ENCODE measurements at places on chromosomes 11 and 22.
A peak's percentile ranks its signal among the peaks of the same experiment; 100 is the strongest.

DNA sequence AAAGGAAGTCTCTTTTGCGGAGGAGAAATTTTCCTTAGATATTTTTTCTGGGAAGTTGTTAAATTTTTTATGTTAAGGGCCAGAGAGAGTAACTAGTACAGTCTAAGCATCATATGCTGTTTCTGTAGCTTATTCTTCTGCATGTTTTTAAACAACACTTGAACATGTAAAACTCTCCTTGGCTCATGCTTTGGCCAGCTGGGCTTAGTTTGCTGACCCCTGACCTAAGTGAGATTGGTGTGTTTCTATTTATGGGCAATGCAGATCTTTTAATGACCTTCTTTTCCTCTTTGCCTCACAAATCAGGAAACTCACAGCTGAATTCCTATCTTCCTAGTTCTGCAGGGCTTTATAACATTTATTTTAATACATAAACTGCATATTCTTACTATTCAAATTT is 942.5 kb downstream of the OPCML start:
- peak; percentile 7 for DNase-seq

DNA sequence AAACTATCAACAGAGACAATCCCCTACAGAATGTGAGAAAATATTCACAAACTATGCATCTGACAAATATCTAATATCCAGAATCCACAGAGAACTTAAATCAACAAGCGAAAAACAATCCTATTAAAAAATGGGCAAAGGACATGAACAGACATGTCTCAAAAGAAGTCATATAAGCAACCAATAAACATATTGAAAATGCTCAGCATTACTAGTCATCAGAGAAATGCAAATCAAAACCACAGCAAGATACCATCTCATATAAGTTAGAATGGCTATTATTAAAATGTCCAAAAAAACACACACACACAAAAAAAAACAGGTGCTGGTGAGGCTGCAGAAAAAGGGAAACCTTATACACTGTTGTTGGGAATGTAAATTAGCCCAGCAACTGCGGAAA is 8.3 kb upstream of the OR52E8 start:
- DNase-seq, result no peak

DNA sequence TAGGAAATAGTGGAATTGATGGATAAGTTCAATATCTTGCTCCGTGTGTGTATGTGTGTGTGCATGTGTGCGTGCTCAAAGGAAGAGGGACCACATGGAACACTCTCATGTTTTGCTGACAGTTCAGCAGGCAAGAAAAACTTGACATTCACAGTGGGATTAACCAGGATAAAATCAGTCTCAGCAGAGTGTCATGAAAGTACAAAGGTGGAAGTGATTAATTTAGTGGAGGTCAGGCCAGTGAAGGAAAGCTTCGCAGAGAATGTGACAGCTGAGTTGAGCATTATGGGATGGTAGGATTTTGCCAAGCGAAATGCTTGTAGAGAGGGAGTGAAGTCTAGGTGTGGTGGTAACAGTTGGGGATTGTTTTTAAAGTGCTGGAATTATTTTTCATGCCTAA is 15.7 kb upstream of the FBXO3 start:
- no peak for DNase-seq

DNA sequence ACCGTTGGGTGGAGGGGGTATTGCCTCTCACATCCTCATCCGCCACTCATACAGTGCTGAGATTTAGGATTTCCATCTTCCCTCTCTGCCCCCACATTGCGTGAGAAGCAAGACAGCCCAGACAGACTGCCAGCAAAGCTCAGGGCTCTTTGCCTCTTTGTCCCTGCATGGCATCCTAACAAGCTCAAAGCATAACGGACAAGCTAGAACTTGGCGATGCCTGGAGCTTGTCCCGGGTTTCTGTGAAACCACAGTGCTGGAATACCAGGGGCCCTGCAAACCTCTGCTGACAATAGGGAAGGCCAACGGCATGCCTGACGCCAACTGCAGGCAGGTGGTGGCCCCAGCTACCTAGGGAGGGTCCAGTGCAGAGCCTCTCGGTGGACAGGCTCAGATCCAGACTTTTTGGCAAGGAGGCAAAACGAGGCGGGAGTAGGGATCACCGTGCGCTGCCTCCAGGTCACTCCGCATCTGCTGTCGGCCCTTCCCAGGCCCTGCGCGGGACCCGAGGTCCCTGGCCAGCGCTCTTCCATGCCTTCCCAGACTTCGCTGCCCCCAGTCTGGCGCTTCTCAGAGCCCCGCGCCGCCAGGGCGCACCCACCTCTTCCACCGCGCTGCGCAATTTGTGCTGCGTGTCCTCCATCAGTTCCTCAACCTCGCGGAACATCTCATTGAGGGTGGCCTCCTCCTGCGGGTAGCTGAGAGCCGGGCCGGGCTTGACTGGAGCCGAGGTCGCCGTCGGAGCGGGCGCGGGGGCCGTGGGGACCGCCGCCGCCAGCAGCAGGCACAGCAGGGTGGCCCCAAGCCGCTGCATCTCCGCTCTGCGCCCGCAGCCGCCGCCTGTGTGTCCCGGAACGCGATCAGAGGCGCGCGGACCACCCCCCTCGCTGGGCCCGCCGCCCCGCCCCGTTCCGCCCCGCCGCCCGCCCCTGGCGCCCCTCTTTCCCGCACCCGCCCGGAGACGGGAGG is at the start of gene DKK3:
Gene DKK3 (minus strand): TSS at position 858 of the 969 bp plus-strand sequence. CDS start 44 bp downstream, at position 814.
- DNase-seq, result peak; percentile 33

GRCh38 chr11:23755769-23756168 is 741.1 kb upstream of the LUZP2 start:
- DNase-seq, result no peak

DNA sequence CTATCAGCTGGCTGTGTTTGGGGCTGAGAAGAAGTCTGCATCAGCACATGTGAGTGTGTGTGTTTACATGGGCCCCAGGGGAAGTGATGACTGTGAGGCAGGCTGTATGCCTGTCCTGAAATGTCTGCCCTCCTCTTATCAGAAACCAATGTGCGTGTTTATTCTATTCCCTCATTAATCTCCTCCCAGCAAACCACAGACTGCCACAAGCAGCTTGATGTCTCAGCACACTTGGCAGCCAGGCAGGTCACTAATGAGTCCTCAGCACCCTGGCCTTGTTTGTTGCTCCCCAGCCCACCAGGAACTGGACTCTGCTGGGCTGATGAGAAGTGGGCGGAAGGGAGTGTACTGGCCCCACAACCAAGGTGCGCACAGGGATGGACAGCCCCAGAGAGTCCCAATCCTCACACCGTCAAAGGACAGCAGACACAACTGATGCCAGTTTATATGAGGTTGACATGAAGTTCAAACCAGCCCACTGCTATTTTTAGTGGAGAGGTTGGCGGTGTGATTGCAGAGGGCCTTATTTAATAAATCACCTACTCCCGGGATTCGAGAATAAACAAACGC is 225.8 kb downstream of the ETS1 start:
- DNase-seq, result peak; percentile 23

- no peak for DNase-seq
Observed at GRCh38 chr22:48112687-48113521, 1350.5 kb downstream of the TBC1D22A start.

DNA sequence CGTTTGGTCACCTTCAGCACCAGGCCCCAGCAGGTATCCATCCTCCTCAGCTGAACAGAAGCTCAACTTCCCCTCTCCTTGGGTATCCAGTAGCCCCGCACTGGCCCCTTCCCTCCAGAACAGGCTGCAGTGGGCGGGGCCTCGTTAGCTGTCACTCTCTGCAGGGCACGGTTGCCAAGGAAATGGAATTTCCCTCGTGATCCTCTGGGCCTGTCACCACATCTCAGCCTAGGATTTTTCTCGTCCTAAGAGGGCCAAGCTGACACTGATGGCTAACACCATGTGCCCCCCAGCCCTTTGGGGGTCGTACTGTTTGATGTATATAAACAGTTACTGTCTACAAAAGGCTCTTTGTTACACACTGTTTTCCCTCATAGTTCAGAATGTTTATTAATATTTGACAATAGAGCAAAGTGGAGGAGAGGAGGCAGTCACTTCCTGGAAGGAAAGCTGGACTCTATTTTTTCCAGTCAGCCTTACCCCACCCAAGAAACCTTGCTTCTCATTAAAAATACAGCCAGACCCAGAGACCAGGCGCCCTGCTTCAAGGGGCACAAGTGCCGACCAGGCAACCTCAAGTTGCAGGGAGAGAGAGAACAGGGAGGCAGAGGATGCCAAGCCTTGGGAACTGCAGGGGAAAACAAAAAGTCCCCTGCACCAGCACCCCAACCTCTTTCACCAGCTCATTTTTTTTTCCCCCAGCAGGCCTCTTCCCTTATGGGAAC is 44.5 kb downstream of the FEZ1 start:
- DNase-seq, result peak; percentile 55

- no peak for DNase-seq
Observed at GRCh38 chr22:42914511-42915076, 57.5 kb upstream of the ARFGAP3 start.

GRCh38 chr11:29312812-29313211 is 704.0 kb downstream of the KCNA4 start:
- DNase-seq, result no peak

DNA sequence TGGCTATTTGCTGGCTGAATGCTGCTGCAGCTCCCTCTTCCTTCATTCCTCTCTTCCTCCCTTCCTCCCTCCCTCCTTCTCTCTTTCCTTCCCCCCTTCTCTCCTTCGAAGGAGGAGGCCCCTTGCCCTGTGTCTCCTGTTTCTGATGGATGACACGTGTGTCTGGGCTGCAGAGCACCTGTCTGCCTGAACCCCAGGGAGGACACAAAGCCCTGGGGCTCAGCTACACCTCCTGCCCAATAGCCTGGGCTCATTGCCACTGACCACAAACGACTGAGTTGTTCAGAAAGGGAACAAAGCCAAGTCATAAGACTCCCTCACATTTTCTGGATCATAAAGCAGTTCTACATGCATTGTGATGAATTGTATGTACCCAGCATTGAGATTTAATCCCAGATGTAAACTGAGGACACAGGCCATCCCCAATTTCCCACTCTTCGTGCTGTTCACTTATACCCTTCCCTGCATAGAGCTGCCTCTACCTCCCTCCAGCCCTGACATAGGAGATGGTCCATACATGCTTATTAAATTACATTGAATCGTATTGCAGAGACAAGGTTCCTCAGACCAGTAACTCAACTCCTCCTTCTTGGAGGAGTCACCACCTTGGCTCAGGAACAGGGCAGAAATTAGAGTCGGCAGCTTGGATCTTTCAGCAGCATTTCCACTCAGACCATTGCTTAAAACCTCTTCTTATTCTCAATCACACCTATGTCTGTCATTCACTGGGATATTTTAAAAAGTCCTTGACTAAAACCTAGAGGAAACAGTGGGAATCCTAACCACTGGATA is 1.2 kb downstream of the CSRP3 start:
- peak; percentile 55 for DNase-seq

DNA sequence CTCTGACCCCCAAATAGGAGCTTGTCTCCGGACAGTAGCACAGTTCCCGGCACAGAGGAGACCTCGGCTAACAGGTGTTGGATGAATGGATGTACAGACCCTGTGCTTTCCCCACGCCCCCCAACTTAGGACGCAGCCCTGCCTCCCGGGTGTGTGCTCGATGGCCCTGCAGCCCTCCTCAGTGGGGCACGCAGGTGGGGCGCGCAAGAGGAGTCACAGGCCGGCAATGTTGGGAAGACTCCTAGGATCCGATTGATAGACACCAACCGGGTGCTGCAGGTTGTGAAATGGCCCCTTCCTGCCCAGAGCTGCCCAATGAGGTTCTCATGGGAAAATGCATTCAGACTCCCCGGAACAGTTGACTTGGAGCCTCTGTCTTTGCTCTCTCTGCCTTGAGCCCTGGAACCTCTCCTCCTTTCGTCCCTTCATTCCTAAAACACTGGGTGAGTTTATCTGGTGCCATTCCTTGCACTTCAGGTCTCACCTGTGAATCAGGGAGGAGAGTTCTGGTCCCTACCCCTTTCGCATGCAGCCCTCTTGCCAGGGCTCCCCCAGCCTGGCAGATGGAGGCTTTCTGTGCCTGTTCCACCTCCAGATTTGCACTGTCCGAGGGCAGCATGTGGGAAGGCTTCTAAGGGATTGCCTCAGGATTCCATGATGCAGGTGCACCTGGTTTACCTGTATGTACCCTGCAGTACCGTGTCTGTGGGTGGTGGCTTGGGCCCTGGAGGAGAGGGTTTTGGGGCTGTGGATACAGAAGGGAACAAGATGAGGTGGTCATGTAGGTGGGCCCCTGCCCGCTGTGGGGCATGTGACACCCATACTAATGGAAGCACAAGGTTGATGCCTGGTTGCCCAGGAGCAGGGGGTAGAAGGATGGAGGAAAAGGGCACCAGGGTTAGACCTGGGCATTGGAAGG is 1.2 kb downstream of the MICALL1 start:
- DNase-seq, result no peak

- no peak for DNase-seq
Observed at GRCh38 chr22:28497188-28497587, 182.5 kb downstream of the TTC28 start.

DNA sequence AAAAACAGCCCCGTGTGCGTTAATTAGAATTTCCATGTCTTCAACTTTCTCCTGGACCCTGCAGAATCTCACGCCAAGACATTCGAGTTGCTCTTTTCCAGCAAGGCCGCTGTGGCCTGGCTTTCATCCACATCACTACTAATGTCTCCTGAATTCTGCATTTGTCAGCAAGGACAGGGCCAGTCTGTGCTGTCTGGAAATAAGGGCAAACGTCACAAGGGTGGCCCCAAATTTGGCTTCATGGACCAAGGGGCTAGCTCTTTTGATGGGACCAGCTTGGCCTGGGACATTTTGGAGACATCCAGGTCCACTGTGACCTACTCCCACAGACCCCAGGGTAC is 33.4 kb downstream of the KCNQ1OT1 start:
- no peak for DNase-seq

DNA sequence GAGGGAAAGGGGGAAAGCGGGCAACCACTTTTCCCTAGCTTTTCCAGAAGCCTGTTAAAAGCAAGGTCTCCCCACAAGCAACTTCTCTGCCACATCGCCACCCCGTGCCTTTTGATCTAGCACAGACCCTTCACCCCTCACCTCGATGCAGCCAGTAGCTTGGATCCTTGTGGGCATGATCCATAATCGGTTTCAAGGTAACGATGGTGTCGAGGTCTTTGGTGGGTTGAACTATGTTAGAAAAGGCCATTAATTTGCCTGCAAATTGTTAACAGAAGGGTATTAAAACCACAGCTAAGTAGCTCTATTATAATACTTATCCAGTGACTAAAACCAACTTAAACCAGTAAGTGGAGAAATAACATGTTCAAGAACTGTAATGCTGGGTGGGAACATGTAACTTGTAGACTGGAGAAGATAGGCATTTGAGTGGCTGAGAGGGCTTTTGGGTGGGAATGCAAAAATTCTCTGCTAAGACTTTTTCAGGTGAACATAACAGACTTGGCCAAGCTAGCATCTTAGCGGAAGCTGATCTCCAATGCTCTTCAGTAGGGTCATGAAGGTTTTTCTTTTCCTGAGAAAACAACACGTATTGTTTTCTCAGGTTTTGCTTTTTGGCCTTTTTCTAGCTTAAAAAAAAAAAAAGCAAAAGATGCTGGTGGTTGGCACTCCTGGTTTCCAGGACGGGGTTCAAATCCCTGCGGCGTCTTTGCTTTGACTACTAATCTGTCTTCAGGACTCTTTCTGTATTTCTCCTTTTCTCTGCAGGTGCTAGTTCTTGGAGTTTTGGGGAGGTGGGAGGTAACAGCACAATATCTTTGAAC is 6.8 kb downstream of the MALAT1 start:
- DNase-seq, result peak; percentile 36

DNA sequence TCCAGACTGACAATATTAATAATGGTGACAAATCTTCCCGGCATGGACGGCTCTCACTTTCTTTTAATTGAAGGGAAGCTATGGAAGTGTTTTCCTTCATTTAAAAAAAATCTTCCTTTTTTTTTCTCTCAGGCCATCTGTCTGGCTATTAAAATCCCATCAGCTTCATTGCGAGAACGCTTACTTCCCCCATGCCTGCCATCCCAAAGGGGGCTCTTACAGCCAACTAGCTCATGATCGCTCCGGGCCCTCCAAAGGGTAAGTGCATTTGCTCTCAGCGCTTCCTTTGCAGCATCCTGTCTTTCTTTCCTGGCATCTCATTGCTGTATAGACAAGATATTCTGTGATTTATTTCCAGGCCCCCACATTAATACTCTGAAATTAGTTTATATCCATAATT is 20.7 kb downstream of the CACNG2 start:
- DNase-seq, result no peak
